ENCODE measurements at places on chromosomes 4 and X.

DNA sequence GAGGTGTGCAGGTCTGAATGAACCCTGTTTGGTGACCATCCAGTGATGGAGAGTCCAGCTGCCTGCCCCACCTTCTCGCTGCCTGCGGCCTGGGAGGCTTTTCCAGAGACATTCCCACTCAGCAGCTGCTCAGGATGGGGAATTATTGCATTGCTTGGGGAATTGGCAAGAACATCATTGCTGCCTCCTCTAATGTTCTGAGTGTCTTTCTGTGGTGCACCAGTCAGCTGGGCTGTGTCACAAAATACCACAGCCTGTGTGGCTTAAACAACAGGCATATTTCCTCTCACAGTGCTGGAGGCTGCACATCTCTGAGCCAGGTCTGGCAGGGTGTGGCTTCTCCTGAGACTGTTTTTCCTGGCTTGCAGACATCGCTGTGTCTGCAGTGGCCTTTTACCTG is 86.8 kb upstream of the AFAP1 start:
- no peak overlapping the region for H3K27ac ChIP-seq
- no peaks in the 10 kb centered on the region for H3K36me3 ChIP-seq
- no peaks in the 10 kb centered on the region for H3K4me1 ChIP-seq
- no peaks in the 10 kb centered on the region for H3K27me3 ChIP-seq
- H3K4me3 ChIP-seq, result no peak overlapping the region

DNA sequence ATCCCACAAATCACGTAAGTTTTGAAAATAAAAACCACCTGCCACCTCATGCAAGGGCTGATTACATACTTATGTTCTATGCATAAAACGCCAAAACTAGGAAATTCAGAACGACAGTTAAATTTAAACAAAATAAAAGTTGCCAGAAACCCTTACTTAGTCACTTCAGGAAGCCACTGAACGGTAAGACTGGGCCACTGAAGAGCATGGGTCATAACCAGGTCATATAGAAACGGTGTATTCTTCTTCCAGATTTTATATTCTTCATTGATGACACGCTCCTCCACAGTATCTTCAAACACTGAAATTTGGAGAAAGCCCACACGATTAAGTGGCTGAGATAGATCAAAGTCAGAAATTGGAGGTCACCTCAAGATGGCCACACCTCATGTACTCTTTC is 1.2 kb downstream of the RBBP7 start:
- peak overlapping the region; percentile 94 for H3K4me3 ChIP-seq
- no peak for DNase-seq
- peak overlapping the region; percentile 96 for H3K27ac ChIP-seq
- H3K36me3 ChIP-seq, result peaks cover 35% of the 10 kb centered on the region
- peaks cover 19% of the 10 kb centered on the region for H3K4me1 ChIP-seq

DNA sequence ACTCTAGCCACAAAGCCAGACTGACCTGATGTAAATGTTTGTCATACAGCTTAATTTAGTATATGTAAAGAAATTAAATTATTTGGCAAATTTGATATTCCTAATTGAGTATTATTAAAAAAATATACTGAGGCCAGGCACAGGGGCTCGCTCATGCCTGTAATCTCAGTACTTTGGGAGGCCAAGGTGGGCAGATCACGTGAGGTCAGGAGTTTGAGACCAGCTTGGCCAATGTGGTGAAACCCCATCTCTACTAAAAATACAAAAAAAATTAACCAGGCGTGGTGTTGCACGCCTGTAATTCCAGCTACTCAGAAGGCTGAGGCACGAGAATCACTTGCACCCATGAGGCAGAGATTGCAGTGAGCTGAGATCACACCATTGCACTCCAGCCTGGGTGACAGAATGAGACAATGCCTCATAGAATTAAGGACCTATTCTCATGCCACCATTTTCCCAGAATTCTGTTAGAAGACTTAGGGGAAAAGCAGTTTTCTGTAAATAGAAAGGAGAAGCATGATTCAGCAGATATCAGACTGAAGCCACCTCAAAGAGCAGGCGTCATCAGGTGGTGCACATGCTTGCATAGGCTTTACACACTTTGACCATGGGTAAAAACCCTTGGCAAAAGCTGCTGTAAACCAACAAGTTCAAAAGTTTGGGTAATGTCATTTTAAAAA is 6.1 kb downstream of the UBQLN2 start:
- H3K36me3 ChIP-seq, result peaks cover 44% of the 10 kb centered on the region
- no peak overlapping the region for H3K4me3 ChIP-seq
- no peak overlapping the region for H3K27ac ChIP-seq
- no peak for DNase-seq
- H3K4me1 ChIP-seq, result peaks cover 36% of the 10 kb centered on the region

- no peaks in the 10 kb centered on the region for H3K27me3 ChIP-seq
- H3K27ac ChIP-seq, result no peak within 1 kb of the TSS
- peak within 1 kb of the TSS; percentile 75 for H3K4me3 ChIP-seq
- DNase-seq, result peak; percentile 47
- no peaks in the 10 kb centered on the region for H3K36me3 ChIP-seq
- H3K4me1 ChIP-seq, result no peaks in the 10 kb centered on the region
Measured at GRCh38 chrX:141176586-141177451, at the start of gene LDOC1. Gene LDOC1 (minus strand): TSS chrX:141177129. CDS start chrX:141177021, 108 bp downstream.

DNA sequence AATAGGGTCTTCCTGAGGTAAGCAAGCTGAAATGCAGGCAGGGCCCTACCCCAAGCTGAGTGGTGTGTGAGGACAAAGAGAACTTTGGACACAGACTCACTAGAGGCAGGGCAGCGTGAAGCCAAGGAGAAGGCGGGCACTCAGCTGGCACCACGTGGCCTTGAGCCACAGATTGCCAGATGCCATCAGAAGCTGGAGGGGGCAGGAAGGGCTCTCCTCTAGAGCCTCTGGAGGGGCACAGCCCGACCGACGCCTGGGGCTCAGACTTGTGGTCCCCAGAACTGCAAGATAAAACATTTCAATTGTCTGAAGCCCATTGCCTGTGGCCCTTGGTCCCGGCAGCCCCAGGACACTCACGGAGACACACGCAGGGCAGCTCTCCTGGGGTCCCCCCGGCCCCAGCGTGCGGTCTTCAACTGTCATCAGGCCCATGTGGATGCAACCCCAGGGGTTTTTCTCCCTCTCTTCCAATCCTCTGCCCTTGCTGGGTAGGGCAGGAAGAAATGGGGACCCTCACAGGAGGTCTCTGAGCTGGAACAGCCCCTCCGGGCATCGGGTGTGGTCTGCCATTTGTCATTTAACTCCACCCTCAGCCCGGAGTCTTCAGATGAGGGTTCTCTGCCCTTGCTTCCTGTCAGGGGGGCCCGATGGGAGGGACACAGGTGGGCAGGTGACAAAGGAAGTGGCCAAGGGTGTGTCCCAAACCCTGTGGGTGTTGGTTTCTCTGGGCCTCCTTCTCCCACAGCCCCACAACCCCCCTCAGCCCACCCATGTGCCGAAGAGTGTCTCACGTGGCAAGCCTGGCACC is 22.2 kb downstream of the HMX1 start:
- no peaks in the 10 kb centered on the region for H3K4me1 ChIP-seq
- H3K4me3 ChIP-seq, result no peak overlapping the region
- H3K27me3 ChIP-seq, result peaks cover 3% of the 10 kb centered on the region
- no peak overlapping the region for H3K27ac ChIP-seq
- no peak for DNase-seq

GRCh38 chr4:189404271-189404670 is 536.4 kb upstream of the FRG1 start:
- H3K27me3 ChIP-seq, result no peaks in the 10 kb centered on the region
- DNase-seq, result no peak
- H3K27ac ChIP-seq, result no peak overlapping the region
- H3K4me1 ChIP-seq, result no peaks in the 10 kb centered on the region

- H3K4me1 ChIP-seq, result peaks cover 12% of the 10 kb centered on the region
- DNase-seq, result no peak
- H3K27me3 ChIP-seq, result peaks cover 3% of the 10 kb centered on the region
- H3K4me3 ChIP-seq, result no peak overlapping the region
- no peaks in the 10 kb centered on the region for H3K36me3 ChIP-seq
Measured at GRCh38 chr4:122625156-122625555, 4.3 kb upstream of the IL21 start.

- no peaks in the 10 kb centered on the region for H3K4me1 ChIP-seq
- no peaks in the 10 kb centered on the region for H3K36me3 ChIP-seq
- no peak overlapping the region for H3K27ac ChIP-seq
- no peak overlapping the region for H3K4me3 ChIP-seq
Measured at GRCh38 chr4:183789657-183790056, 115.5 kb upstream of the STOX2 start.

GRCh38 chr4:158970812-158971211 is 132.1 kb upstream of the RAPGEF2 start:
- no peaks in the 10 kb centered on the region for H3K36me3 ChIP-seq
- H3K27ac ChIP-seq, result no peak overlapping the region
- no peak for DNase-seq
- no peaks in the 10 kb centered on the region for H3K27me3 ChIP-seq
- no peaks in the 10 kb centered on the region for H3K4me1 ChIP-seq

- no peak overlapping the region for H3K27ac ChIP-seq
- H3K27me3 ChIP-seq, result no peaks in the 10 kb centered on the region
- no peaks in the 10 kb centered on the region for H3K36me3 ChIP-seq
- no peaks in the 10 kb centered on the region for H3K4me1 ChIP-seq
- no peak overlapping the region for H3K4me3 ChIP-seq
Measured at GRCh38 chrX:68550193-68550592, 51.3 kb downstream of the YIPF6 start.

GRCh38 chr4:152599636-152600035 is 63.7 kb upstream of the FBXW7 start:
- H3K4me1 ChIP-seq, result no peaks in the 10 kb centered on the region
- H3K36me3 ChIP-seq, result no peaks in the 10 kb centered on the region
- no peak overlapping the region for H3K4me3 ChIP-seq
- DNase-seq, result no peak

DNA sequence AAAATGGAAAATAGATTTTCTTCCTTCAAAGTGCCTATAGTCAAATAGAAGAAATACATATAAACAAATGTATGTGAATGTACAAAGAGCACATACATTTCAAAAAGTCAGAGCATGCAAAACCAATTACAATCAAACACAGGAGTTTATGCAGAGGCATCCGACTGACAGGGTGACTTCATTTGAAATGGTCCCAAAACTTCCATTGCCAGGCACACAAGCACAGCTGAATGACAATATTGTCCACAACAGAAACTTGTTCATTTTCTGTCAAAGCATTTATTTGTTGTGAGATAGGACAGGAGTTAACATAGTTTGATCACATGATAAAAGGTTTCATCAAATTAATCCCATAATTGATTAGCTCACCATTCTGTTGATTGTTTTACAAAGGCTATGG is 96.4 kb upstream of the TTC29 start:
- H3K27ac ChIP-seq, result no peak overlapping the region
- no peak for DNase-seq
- H3K4me3 ChIP-seq, result no peak overlapping the region
- H3K4me1 ChIP-seq, result no peaks in the 10 kb centered on the region
- H3K27me3 ChIP-seq, result peaks cover 6% of the 10 kb centered on the region
- no peaks in the 10 kb centered on the region for H3K36me3 ChIP-seq

GRCh38 chr4:73396304-73396703 is 7.8 kb upstream of the ALB start:
- H3K27ac ChIP-seq, result no peak overlapping the region
- no peaks in the 10 kb centered on the region for H3K4me1 ChIP-seq
- no peaks in the 10 kb centered on the region for H3K27me3 ChIP-seq
- DNase-seq, result no peak
- H3K4me3 ChIP-seq, result no peak overlapping the region
- no peaks in the 10 kb centered on the region for H3K36me3 ChIP-seq

- DNase-seq, result peak; percentile 71
- H3K4me3 ChIP-seq, result peak within 1 kb of the TSS; percentile 89
- H3K4me1 ChIP-seq, result peaks cover 26% of the 10 kb centered on the region
- peaks cover 24% of the 10 kb centered on the region for H3K36me3 ChIP-seq
- H3K27me3 ChIP-seq, result no peaks in the 10 kb centered on the region
Measured at GRCh38 chr4:48906206-48907173, at the start of gene OCIAD2. Gene OCIAD2 (minus strand): TSS chr4:48906774. CDS start chr4:48904549, 2,225 bp downstream.

DNA sequence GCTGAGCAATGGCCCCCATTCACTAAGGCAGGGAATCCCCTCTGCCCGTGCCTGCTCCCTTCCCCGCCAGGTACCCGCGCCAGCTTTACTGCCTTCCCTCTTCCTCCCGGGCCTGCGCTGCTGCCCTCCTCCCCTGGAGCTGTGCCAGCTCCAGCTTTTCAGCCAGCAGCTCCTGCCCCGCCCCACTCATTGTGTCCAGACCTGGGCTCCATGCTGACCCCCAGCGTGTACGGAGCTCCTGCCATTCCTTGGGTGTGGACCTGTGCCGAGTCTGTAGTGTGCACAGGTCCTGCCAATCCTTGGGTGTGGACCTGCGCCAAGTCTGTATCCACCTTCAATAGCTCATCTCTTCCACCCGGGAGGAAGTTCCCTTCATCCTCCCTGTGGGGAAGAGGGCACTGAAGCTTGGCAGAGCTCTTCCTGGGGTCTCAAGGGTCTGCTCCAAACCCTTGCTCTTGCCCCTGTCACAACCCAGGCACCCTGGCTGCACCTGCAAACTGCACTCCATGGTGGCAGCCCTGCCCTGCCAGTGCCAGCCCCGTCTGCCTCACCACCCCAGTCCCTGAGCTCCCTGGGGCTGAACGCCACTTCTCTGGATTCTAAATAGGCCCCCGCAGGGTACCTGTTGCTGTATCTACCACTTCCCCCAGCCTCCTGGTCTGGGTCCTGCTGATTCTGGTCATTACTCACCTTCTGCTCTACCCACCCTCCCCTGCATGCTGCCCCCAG is 63.9 kb downstream of the TRMT44 start:
- H3K27ac ChIP-seq, result no peak overlapping the region
- no peaks in the 10 kb centered on the region for H3K27me3 ChIP-seq
- DNase-seq, result no peak

GRCh38 chrX:108640817-108641216 is 95.5 kb downstream of the IRS4 start:
- H3K27ac ChIP-seq, result no peak overlapping the region
- no peaks in the 10 kb centered on the region for H3K4me1 ChIP-seq
- DNase-seq, result no peak
- H3K27me3 ChIP-seq, result no peaks in the 10 kb centered on the region
- H3K36me3 ChIP-seq, result no peaks in the 10 kb centered on the region

DNA sequence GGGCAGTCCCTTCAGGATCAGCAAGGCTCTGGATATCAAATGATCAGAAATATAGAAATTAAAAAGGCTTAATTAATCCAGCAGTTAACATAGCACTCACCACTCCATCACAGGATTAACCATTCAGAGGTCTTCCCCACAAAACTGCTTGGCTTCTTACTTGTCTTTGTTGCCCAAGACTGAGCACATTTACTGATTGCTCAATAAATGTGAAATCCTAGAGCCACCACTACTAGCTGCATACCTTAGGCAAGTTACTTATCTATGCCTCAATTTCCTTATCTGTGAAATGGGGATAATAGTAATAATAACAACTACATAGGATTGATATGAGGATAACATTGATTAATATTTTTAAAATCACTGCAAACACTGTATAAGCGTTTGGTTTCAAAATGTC is 124.2 kb downstream of the ARHGAP6 start:
- no peak for DNase-seq
- no peaks in the 10 kb centered on the region for H3K36me3 ChIP-seq
- H3K4me1 ChIP-seq, result no peaks in the 10 kb centered on the region
- H3K27me3 ChIP-seq, result no peaks in the 10 kb centered on the region
- H3K27ac ChIP-seq, result no peak overlapping the region

DNA sequence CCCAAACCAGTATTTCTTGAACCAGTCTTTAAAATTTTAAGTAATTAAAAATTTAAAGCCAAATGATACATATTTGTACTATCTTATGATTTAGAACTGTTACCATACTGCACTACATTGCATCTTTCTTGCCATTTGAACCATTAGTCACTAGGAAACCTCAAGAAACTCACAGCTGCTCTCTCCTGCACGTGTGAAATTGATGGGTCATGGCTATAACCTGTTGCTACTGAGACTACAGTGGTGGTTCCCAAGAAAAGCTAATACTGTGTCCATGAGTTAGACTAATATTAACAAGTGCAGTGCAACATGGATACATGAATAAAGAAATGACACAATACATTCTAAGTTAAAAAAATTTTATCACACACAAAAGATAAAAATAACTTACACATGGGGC is 88.4 kb downstream of the PDE5A start:
- no peaks in the 10 kb centered on the region for H3K27me3 ChIP-seq
- no peak overlapping the region for H3K4me3 ChIP-seq
- H3K4me1 ChIP-seq, result peaks cover 10% of the 10 kb centered on the region
- DNase-seq, result no peak
- peaks cover 3% of the 10 kb centered on the region for H3K36me3 ChIP-seq

Data from activated T-helper 2 cell treated with anti-CD3 and anti-CD28 coated beads, Interferon-gamma antibody, Interleukin-2, Interleukin-4, amounts not matched to agents 10 μg/mL and 5 μg/mL and 100 μg/mL, durations not matched to agents 14 hours and 24 hours and 36 hours (primary cell).